ENCODE measurements at places on chromosomes 3 and 15.

GRCh38 chr15:99409097-99409473, 156.7 kb upstream of the MEF2A start:
- peak; percentile 65 for DNase-seq

- peak; percentile 56 for DNase-seq
Observed at GRCh38 chr3:197791892-197792647, 1.0 kb downstream of the LRCH3 start.

DNA sequence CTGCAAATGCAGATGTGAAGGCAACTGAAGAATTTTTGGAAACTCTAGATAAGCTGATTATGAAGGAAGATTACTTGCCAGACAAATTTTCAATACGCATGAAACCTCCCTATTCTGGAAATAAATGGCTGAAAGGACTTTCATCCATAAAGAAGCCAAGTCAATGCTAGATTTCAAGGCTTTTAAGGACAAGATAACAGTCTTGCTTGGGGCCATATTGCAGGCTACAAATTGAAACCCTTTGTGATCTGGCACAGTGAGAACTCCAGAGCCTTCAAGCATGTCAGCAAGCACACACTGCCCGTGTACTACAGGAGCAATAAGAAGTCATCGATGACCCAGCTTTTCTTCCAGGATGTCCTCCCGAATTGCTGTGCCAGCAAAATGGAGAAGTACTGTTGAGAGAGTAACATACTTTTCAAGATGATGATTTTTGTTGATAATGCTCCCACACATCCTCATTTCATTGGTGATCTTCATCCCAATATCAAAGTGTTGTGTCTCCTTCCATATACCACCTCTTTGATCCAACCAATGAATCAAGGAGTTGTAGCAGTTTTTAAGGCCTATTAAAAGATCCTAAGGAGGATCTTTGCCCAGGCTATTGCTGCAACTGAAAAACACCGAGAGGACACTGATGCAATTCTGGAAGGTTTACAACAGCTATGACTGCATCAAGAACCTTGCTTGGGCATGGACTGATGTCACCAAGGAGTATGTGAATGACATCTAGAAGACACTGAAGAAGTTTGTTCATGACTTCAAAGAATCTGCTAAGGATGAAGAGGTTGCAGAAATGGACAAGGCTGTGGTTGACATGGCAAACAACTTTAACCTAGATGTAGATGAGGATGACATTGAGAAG, 20.3 kb downstream of the CALML4 start:
- no peak for DNase-seq

DNA sequence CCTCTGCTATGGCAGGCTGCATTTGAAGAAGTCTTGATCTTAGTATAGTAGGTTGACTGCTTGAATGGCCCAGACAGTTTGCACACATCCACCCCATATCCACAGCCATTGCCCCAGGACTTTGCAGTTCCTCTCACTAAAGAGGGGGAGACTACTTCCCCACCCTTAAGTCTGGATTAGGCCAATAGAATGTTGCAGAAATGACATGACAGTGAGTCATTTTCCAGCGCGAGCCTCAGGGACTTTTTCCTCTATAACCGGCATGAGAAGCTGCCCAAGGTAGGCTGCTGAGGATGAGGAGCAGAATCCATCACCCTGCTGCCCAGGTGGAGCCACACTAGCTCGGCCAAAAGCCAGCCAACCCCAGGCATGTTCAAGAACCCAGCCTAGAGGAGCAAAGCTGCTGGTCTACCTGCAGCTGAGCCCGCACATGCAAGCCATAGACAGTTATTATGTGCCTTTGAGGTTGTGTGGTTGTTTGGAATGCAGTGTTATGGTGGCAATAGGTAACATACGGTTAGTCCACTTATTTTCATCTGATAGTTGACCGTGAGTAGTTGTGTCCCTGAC, 113.9 kb downstream of the TLE3 start:
- DNase-seq: no peak

- DNase-seq: peak; percentile 34
Observed at GRCh38 chr3:34056951-34057390, 258.5 kb downstream of the PDCD6IP start.

- DNase-seq: peak; percentile 60
Observed at GRCh38 chr15:84598250-84598649, 2.6 kb upstream of the ZSCAN2 start.

GRCh38 chr3:65350801-65351476, 663.1 kb upstream of the ADAMTS9 start:
- no peak for DNase-seq

DNA sequence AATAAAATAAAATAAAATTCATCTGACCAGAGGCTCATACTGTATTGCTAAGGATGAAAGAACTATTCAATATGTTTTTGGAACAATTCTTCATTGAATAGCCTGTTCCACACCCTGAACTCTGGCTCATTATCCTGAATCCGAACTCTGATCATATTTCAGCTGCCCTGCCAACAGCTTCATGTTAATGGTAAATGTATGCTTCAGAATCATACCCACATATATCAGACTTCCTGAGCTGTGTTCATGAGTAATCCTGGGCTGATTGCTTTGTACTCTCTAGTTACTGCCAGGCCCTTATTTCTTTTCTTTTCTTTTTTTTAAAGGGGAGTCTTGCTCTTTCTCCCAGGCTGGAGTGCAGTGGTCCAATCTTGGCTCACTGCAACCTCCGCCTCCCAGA, 11.8 kb downstream of the INO80 start:
- no peak for DNase-seq

DNA sequence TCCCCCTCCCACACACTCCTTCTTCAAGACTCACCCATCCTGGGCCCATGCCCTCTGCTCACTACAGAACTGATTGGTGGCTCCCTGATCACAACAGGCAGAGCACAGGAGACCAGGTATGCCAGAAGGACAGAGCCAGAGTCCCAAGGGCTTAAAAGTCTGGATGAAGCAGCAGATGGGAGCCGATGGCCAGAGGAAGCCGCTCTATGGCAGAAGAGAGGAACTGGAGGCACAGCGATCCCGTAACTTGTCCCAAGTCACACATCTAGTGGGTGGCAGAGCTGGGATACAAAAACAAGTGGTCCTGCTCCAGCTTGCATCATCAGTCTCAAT, 20.7 kb downstream of the ITGA11 start:
- no peak for DNase-seq

All from GM10248 (cell line).